NCI-H748 treated with DMSO at 0.1 percent for 48 hours (cell line): ENCODE measurements at places on chromosomes 12 and 14.
A peak's percentile ranks its signal among the peaks of the same experiment; 100 is the strongest.

GRCh38 chr12:112823582-112824149 lies 32.1 kb downstream of the RPH3A start:
- DNase-seq: no peak

GRCh38 chr12:43179486-43179885 lies 372.5 kb downstream of the ADAMTS20 start:
- no peak for DNase-seq

DNA sequence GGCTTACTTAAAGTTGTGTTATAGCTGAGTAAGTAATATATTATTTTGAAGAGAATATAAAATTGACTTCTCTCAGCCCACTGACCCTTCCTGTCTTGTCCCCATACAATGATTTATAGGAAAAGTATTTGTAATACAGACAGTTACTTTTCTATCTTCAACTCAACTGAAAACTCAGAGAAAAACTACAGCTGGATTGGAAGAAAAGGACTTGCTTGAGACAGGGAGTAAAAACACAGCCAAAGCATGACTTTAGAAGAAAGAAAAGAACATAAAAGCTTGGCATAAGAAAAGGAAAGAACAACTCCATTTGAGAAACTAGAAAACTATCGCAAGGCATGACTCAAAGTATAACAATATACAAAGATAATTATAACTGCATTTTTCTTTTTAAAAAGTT lies 57.5 kb downstream of the MSRB3 start:
- no peak for DNase-seq

DNA sequence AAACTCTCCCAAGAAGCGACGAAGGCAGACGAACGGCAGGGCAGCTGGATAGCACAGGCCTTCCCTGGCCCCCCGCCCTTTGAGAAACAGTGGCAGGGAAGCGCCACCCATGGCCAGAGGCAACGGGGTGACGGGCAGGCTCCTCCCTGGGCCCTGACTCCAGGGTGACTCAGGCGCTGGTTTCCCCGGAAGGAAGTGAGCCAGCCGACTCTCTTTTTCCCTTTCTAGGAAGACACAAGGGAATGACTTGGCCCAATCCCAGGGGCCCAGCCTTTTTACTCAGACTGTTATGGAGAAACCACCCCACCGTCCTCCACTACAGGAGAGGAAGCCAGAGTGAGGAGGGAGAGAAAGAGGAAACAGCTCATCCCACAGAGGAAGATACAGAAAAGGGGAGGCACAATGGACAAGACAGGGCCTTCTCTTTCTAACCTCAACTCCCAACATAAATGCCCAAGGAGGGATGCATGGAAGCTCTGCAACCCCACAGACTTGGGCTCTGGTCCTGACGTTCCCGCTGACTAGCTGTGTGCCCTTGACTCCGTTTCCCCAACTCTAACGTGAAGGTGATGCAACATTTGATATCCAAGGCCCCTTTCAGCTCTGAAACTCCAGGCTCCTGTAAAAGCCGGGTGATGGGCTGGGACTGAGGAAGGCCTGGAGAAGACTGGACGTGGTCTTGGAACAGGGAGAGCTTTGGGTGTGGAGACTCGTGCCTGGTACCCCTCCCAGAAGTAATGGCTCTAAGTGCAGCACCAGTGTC lies 27.9 kb downstream of the ACTN1 start:
- DNase-seq: no peak

GRCh38 chr12:27577688-27578087 lies 53.7 kb downstream of the PPFIBP1 start:
- no peak for DNase-seq

DNA sequence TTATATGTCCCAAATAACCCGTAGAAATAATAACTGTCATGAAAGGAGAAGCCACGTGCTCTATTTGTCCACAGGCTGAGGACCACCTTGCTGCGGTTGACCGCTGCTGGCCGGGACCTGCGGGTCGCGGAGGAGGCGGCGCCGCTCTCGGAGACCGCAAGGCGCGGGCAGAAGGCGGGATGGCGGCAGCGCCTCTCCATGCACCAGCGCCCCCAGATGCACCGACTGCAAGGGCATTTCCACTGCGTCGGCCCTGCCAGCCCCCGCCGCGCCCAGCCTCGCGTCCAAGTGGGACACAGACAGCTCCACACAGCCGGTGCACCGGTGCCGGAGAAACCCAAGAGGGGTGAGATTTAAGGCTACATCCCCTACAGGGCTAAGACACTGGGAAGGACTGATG lies 21.0 kb downstream of the RPGRIP1 start:
- DNase-seq: peak; percentile 18

GRCh38 chr12:95593266-95593871 lies 42.1 kb upstream of the USP44 start:
- no peak for DNase-seq

- DNase-seq: no peak
These were observed 14.8 kb downstream of the BDKRB1 start for GRCh38 chr14:96270565-96271420.

DNA sequence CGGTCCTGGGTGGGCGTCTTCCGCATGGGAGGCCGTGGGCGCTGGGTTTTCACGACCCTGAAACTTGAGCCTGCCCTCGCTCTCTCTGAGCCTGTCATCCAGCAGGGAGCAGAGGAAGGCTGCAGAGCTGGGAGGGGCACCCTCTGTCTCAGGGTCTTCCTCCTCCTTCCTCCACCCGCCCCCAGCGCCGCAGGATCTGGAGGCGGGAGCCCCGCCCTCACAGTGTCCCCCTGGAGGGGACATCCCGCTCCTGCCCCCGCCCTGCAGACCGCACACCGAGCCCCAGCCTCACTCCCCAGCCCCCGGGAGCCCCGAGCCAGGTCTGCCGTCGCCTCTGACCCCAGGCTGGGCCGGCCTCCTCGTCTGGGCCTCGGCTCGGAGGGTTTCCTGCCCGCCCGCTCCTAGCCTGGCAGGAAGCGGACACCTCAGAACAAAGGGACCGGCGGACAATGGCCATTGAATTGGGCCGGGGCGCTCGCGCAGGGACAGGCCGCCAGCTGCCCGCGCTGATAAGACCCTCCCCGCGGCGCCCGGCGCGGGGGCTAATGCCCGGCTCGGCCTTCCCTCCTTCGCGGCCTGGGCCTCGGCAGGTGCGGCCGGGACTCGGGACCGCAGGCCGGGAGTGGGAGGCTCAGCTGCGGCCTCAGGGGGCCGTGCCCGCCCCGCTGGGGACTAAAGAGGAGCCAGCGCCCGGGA lies 15.3 kb upstream of the NUDT14 start:
- no peak for DNase-seq

DNA sequence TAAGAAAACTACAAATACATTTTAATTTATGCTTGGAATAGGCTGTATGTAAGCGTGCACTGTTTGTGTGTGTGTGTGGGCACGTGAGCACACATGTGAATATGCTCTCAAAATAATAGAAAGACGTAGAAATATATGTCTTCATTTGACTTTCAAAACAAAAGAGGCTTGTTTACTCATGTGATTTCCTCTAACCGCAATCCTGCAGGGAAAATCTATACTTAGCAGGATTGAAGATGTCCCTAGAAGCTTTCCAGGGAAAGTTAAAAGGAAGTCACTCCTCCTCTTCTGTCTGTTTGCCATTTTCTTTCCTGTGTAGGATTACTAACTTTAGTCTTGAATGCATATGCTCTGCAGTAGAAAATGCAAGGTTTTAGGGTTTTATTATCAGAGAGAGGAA lies 404.7 kb downstream of the MDGA2 start:
- DNase-seq: no peak

DNA sequence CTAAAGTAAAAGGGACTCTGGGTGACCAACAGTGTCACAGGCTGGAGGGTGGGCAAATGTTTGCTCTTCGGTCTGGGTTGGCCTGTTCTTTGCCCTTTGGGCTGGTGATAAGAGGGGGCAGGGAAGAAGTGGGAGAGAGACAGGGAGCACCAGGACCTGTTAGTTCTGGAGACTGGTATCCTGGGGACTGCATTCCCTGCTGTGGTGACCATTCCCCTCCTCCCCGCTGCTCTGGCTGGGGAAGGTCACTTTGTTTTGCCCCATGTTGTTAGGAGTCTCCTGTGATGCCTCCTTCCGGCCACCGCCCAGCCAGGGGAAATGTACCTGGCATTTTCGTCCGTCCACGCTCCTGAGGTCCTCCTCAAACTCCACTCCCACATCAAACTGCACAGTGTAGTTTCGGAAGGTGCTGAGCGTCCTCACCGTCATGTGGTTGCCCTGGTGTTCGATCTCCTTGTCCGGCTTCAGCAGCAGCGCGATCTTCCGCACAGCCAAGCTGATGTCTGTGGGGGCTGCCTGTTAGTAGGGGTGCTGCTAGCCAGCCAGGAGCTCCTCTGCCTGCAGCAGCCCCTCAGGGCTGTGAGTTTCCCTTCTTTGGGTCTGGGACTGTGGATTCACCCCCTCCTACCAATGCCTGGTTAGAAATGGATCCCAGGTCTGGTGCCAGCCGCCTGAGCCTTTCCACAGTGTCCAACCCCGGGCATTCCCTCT lies 618 bp downstream of the RBP5 start:
- DNase-seq: no peak

- no peak for DNase-seq
These were observed 25.9 kb downstream of the NOC4L start for GRCh38 chr12:132170094-132170636.

DNA sequence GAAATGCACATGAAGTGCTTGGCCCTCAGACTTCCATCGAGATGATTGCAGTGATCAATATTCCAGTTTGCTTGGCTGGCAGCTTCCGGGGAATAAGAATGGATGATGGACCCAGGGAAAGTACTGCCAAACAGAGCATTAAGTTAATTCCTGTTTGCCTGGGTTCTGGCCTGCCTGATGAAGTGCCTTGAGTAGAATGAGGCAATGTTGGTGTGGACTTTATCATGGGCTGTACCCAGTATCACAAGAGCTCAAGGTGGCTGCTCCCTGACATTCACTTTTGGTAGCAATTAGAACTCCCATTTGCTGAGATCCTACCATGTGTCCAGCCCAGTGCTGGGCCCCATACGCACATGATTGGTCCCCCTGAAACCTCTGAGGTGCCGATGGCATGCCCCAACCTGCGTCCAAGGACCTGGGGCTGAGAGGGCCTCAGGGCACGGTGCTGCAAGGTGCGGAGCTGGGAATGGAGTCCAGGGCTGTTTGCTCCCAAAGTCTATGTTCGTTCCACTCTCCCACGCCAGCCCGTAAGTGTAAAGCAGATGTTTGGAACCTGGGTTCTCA lies 80.7 kb downstream of the SLC25A47 start:
- no peak for DNase-seq

DNA sequence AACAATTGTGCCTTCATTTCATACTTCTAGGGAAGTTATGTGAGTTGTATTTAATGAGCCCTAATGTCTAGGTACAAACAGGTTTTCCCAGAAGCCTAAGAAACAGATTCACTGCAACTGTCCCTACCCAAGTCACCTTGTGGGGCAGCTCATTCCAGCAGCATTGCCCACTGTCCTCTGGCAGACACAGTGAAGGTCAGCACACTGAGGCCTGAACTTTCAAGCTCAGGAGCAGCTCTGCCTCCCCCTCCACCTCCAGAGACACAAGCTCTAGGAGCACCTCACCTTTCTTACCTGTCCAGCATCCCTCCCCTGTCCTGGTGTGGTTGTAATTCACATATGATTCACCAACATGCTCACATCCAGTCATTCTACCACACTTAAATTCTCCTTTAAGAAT lies 15.7 kb downstream of the UBE3B start:
- DNase-seq: no peak

GRCh38 chr14:68814238-68814538 lies 21.3 kb upstream of the ZFP36L1 start:
- DNase-seq: no peak

DNA sequence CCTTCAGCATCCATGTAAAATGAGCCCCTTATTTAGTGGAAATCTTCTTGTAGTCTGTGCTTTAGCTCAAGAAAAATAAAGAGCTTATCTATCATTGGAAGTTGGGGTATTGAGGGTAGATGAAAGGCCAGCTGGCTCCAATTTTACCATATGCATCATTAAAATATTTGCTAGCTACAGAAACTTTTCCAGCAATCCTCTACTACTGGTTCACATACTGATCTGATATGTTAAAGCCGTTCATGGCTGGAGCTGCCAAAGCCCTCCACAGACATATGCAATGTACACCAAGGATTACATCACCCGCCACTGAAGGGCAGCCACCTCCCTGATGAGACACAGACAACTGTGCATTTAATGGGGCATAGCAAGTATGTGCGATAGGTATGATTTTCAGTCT lies 1205.3 kb downstream of the GALC start:
- DNase-seq: no peak

DNA sequence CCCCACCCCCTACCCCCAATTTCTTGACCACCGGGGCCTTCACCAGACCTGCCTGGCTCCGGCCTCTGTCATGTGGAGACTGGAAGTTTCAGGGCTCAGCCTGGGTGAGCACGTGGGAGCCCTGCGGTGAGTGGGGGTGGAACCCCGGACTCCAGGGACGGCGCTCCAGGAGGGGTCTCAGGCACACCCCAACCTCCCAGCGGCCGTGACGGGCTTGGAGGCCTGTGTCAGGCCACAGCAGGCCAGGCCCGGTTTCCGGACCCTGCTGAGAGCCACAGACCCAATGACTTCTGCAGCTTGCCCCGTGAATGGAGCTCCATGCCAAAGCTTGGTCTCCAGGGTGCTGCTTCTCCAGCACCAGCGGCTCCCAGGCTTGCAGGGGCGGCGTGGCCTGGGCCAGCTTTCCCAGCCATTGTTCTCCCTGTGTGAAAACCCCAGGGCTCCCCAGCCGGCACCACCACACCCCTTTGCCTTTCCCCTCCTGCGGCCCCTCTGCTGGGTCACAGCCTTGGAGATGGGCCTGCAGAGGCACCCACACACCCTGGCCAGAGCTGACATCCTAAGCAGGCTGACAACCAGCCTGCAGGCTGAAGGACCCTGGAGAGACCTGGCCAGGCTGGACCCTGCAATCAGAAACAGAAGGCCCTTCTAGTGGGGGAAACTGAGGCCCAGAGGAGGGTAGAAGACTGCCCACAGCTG lies 186.2 kb upstream of the C14orf180 start:
- DNase-seq: no peak

GRCh38 chr14:93970965-93971634 lies 5.3 kb downstream of the ASB2 start:
- no peak for DNase-seq

- no peak for DNase-seq
These were observed at the start of gene TDRD9 for GRCh38 chr14:103928011-103928890. Gene TDRD9, plus strand, starts transcription at chr14:103928456. Its CDS starts 54 bp downstream, at chr14:103928510.

DNA sequence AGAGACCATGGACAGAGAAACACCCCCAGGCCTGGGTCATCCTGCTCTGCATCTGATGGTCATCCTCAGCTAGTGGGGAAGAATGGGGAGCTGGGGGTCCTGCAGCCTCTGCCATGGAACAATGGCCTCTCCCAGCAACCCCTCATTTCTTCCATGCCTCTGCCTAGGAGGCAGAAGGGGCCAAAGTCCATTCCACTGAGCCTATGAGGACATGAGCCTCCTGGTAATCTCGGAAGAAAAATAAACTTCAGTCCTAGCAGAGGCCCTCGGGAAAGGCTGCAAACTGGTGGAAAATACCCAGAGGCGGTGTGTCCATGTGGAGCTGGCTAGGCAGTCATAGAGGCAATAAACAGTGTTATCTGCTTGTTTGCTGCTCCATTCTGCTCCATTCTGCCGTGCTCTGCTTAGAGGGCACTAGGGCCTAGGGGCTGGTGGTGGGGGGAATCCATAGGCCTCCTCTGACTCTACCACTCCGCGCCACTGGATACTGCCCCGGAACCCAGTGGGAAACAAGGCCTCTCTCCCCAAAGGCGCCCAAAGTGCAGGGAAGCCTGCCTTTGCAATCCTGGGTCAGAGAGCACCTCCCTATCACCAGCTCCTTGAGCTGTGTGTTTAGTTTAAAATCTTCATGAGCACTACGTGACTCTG lies 4.5 kb downstream of the PGF start:
- no peak for DNase-seq

GRCh38 chr14:49428076-49428475 lies 158.1 kb downstream of the RPS29 start:
- no peak for DNase-seq
